ENCODE measurements at places on chromosomes 12 and 14.

DNA sequence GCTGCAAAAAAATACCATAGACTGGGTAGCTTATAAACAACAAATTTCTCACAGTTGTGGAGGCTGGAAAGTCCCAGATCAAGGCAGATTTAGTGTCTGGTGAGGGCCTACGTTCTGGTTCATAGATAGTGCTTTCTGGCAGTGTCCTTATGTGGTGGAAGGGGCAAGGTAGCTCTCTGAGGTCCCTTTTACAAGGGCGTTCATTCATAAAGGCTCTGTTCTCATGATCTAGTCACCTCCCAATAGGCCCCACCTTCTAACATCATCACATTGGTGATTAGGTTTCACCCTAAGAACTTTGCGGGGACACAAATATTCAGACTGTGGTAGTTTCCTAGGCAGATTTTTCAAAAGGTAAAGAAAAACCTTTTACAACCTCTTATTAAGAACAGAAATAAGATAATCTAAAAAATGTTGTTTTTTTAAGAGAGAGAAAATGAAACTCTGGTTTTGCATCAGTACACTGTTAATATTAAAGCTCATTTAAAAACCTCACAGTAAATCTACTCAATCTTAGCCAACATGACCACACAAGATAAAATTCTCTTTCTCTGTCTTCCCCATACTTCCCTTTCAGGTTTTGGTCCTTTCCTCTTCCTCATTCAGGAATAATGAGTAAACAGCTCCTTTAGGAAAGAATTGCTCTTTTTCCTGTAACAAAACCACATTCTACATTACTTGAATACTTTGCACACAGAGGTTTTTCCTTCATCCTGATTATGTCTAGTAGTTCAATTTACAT is 117.5 kb downstream of the UNC79 start:
- DNase-seq = no peak

DNA sequence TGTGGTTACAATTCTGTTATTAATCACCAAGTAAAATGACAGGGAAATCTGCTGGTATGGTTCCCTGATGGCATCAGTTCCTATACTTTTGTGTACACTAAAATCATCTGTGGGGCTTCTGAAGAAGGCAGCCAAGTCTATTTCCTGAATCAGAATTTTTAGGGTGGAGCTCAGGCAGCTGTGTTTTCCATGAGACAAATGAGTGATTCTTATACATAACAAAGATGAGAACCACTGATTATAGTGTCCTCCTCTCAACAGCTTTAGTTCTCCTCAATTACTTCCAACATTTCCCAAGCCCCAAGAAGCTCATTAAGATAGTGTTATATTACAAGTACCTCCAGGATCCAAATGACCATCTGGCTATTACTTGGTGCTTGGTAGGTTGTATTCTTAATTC is 64.5 kb upstream of the USP44 start:
- no peak for DNase-seq

DNA sequence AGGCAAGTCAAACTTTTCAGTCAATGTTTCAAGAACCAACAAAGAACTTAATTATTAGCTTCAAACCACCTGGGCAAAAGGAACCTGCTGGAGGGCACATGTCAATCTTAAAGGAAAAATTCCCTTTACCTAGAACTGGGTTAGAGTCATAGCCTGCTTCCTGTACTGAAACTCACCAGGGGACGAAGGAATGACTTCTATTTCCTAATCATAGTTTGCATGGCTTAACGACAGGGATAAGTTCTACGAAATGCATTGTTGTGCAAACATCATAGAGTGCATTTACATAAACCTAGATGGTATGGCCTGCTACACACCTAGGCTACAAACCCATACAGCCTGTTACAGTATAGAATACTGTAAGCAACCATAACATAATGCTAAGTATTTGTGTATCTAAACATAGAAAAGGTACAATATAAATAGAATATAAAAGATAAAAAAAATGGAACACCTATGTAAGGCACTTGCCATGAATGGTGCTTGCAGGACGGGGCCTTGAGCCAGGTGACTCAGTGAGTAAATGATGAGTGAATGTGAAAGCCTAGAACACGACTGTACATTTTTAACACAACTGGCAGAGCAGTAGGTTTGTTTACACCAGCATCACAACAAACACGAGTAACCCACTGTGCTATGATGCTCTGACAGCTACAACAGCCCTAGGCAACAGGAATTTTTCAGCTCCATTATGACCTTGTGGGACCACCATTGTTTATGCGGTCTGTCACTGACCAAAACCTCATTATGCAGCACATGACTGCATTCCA is 234.9 kb upstream of the CAND1 start:
- no peak for DNase-seq

DNA sequence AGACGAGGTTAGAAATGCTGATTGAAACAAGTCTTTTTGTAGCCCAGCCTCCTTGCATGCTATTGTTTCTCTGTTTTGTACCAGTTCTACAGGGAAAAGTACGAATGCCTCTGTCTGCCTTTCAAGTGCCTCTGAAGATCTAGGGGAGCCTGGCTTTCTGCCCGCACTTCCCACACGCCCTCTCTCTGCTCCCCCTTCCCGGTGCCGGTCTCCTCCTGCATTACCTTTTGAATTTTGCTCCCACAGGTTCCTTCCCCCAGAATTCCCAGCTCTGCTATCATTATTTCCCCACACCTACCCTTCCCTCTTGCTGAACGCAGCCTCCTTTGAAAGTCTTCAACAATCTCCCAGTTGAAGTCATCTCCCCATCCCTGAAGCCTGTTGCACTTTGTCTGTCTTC is 689.7 kb downstream of the BCL11B start:
- no peak for DNase-seq
